ENCODE measurements at places on chromosomes 6 and 20.

GRCh38 chr20:4304601-4305000, 289.2 kb upstream of the RNF24 start:
- DNase-seq = no peak

DNA sequence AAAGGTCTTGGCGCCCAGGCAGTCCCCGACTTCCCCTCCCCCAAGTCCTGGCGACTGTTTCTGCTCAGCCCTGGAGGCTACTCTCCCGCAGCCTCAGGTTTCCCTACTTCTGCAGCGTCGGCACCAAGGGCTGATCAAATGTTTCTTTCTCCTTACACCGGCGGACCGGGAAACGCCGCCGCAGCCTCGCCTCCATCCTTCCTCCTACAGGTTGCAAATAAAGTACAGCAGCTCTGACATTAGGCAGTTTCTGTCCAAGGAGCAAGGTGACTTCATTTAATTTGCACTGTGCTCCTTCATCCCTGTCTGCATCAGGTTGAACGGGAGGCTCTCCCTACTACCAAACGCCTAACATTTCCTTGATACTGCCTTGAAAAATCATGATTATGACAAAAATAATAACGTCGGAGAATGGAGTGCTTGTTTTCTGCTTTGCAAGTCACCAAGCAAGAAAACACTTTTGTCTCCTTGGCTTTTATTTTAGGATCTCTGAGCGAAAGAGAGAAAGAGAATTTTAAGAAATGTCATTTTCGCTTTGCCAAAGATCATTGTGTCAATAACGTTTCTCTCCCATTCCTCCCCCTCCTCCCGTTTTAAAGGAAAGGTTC, 1.0 kb downstream of the CLIC5 start:
- peak; percentile 61 for DNase-seq

DNA sequence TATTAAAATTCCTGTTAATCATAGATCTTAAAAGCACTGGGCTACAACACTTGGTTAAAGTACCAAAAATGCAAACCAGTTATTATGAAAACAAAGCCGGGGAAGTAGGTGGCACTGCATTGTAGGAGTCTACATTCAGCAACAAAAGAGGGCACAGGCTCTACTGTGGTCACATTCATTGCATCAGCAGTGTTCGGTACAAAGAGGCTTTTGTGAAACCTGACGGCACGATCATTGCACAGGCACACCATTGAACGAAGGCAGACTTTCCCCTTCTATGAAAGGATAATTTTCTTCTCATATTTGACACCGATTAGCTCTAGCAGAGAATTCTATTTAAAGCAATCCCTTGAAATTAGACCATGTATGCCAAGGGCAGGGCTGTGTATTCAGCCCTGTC, 44.6 kb upstream of the AGPAT4 start:
- no peak for DNase-seq

DNA sequence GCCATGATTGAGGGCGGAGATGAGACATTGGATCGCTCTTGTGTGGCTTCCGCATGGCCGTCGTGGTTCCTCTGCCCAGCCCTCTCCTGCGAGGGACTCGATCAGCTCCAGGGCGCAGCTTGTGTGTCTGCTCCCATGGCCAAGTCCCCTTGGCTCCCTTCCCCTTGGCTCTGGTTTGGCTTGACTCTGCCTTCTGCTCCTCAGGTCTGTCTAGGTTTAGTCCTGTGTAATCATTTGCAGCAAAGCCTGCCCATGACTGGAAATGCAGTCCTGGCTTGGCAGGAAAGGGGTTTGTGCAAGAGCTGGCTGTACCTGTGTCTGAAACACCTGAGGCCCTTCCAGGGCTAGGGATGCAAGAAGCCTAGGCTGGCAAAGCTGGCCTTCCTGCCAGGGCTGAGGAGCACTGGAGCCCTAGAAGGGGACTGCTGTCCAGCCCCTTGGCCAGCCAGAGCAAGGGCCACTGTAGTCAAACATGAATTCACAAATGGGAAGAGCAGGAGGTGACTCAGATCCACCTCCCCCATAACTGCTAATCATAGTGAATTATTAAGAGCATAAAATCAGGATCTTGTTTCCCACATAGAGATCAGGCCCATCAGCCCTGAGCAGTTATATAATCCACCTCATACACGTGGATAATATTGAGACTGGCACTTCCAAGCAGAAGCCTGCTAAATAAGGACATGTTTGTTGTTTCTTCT, 196.8 kb downstream of the FARS2 start:
- peak; percentile 22 for DNase-seq

GRCh38 chr6:40705354-40705753, 118.2 kb upstream of the LRFN2 start:
- DNase-seq = no peak

- DNase-seq = no peak
Measured at GRCh38 chr6:159754959-159755914, 6.6 kb upstream of the ACAT2 start.

- DNase-seq = peak; percentile 21
Measured at GRCh38 chr20:52313341-52313963, 121.9 kb upstream of the ZFP64 start.

GRCh38 chr20:24382743-24383142, 86.7 kb upstream of the SYNDIG1 start:
- DNase-seq = no peak

DNA sequence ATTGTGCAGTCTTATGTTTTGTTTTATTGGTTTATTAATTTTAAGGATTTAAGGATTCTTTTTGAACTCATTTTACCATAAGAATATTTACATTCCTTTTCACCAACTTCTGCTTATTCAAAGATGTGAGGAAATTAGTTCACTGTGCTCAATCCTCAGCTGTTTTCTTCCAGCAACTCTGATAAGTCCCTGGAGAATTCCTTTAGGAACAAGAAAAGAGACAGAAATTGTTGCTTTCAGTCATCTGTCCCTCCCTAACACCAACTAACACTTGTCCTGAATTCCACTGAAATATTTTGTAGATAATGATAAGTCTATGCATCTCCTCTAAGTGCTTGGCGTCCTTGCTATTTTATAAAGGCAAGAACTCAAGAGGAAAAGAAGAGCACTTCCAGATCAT, 334.8 kb upstream of the MARCKS start:
- no peak for DNase-seq

DNA sequence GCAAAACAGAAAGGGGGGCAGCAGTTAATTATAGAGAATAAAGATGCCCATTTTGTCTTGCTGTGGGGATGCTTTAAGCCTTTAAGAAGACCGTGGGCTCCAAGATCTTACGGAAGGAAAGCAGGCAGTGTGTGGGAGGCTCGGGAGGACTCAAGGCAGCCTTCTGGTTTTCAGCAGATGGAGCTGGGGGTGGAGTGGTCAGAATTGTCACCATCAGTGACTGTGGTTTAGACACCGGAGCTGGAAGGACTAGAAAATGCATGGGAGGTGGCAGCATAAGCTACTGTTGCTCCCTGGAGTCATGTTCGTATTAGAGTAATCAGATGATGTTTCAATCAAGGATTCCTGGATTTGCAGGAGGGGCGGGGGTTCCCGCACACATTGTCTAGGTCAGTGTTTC, 3.7 kb downstream of the PHACTR1 start:
- DNase-seq = no peak

DNA sequence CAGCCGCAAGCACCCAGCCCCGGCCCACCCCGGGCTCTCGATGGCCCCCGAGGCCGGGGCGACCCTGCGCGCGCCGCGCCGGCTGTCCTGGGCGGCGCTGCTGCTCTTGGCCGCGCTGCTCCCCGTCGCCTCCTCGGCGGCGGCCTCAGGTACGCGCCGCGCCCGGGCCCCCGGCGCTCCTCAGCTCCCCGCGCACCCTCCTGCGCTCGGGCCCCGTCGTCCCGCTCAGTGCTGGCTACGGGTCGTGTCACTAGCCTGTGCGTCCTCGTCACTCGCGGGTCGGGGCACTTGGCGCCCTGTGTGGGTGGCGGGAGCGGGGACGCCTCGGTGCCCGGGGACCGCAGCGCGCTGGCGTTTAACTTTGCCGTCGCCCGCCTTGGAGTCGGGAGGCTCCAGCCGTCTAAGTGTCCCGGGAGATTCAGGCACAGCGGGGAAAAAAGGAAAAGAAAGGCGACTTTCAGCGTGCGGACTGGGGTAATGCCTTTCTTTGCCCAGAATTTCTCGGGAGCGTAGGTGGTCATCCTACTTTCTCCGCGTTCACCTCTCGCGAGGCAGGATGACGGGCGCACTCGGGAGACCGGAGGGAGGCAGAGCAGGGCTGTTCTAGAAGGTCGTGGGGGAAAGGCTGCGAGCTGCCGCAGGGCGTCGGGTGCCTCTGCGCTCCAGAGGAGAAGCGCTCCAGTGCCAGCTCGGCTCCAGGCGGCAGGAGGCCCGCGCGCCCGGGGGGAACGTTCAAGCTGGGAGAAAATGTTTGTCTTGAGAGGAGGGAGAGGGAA, 545 bp downstream of the FNDC1 start:
- DNase-seq = peak; percentile 61

DNA sequence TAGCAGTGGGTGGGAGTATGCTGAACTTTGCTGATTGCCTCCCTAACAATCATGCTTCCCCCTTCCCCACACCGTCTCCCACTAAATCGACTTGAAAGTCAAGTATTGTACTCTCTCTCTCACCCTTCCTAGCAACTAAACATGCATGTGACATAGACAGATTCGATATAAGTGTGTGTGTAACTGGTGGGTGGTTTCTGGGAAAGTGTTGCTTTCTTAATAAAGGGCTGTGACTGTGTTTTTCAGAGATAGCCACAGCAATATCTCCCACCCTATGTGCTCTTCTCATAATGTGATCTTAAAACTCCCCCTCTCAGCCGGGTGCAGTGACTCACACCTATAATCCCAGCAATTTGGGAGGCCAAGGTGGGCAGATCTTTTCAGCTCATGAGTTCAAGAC, 49.3 kb upstream of the E2F3 start:
- DNase-seq = no peak

DNA sequence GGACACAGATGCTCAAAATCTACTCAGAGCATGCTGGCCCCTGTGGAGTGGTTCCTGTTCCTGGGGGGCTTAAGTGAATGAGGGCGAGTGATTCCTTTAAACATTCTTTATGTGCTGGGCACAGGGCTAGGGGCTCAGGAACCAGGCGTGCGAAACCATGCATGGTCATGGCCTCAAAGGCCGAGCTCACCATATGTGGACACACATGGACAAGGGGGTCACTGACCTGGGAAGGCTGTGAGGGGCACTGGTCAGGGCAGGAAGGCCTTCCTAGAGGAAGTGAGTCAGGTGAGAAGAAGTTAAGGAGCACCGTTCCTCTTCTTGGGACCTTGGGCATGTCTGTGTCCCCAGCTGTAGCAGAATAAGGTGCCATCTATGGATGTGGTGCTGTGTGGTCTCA, 74.6 kb upstream of the BHLHE23 start:
- no peak for DNase-seq

- no peak for DNase-seq
Measured at GRCh38 chr6:87543696-87544473, 45.9 kb downstream of the RARS2 start.
